ENCODE measurements at places on chromosomes 5 and 9.

DNA sequence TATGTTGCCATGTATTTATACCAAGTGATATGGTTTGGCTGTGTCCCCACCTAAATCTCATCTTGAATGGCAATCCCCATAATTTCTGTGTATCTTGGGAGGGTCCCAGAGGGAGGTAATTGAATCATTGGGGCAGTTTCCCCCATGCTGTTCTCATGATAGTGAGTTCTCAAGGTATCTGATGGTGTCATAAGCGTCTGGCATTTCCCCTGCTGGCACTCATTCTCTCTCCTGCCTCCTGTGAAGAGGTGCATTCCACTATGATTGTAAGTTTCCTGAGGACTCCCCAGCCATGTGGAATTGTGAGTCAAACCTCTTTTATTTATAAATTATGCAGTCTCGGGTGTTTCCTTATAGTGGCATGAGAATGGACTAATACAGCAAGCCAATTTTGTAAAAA is 140.8 kb upstream of the ADAMTSL1 start:
- no peak for DNase-seq

GRCh38 chr9:100346836-100347235 is 5.9 kb downstream of the TEX10 start:
- DNase-seq: peak; percentile 76

DNA sequence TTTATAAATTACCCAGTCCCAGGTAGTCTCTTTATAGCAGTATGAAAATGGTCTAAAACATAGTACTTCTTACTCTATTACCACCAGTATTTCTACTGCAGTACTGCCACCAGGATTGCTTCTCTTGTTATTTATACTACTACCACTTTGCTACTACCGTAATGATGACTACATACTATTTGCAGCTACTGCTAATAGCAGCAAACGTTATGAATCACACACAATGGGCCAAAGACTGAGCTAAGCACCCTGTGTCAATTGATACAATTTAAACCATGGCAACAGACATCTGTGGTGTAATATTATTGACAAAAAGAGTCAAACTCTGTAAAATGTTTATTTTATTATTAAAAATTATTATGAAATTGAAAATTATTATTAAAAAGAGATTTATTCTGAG is 15.3 kb upstream of the KIF12 start:
- DNase-seq: no peak

- no peak for DNase-seq
Measured at GRCh38 chr5:33268374-33268773, 172.4 kb upstream of the TARS1 start.

GRCh38 chr9:133347515-133347984 is 381 bp downstream of the MED22 start:
- DNase-seq: peak; percentile 67

- DNase-seq: no peak
Measured at GRCh38 chr5:146205499-146206202, 2.2 kb downstream of the RBM27 start.

DNA sequence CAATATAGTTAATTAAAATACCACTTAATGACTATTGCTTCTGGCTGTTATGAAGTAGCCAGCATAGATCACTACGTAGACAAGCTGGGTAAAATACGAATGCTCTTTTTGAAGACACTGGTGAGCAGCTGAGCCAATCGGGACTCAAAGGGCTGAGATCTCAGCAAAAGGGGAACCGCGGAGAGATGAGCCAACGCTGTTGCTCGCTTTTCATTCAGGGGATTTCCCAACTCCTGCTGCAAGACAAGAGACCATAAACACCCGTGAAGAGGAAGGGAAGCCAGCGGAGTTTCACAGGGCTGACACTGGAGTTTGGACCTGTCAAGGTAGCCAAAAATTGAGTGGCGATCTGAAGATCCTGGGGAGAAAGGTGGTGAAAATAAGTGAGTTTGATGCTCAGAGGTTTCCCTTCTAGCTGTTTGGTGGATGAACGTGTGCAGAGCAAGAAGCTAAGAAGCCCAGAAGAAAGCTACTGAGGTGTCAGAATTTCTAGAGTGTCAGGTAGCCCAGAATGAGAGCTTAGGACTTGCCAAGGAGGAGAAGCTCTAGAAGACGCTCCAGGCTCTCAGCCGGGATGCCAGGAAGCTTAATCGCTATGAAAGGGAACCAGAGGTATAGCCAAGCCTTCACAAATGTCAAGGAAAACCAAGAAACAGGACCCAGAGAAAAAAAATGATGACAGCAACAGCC is 79.6 kb upstream of the RNU6ATAC start:
- DNase-seq: peak; percentile 58

GRCh38 chr9:33719581-33720374 is 75.6 kb upstream of the PRSS3 start:
- peak; percentile 19 for DNase-seq

GRCh38 chr5:139113892-139114291 is 84.3 kb downstream of the SIL1 start:
- no peak for DNase-seq

DNA sequence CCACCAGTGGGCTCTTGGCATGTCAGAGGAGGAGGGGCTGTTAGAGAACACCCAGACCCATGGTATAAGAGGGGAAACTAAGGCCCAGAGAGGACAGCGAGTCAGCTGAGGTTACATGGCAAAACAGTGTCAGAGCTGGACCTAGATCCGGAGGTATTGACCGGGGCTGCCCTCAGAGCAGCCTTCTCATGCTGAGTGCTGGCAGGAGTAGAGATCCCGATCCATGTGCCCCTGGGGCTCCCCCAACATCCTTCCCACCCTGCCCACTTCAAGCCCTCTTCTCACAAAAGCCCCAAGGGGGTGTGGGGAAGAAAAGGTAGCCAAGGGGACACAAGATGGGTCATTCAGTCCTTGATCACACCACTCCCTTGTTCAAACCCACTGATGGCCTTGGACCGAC is 19.9 kb downstream of the CSF1R start:
- DNase-seq: no peak

DNA sequence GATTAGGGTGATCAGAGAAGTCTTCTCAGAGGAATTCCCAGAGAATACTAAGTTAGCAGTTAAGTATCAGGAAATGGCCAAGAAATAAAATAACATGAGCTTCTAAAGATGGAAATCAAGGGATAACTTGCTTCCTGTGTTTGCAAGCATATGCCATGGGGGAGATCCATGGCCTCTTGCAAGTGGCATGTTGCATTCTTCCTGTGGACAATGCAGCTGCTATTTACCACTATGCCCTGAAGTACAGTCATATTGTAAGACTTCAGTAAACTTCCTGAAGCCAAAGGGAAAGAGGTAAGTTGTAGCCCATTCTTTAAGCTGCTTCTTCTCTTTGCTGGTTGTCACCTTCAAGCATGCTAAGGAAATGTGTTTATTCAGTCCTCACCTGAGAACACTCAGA is 154.7 kb upstream of the RUSC2 start:
- DNase-seq: no peak

GRCh38 chr9:128383007-128383753 is 12.0 kb downstream of the URM1 start:
- no peak for DNase-seq

DNA sequence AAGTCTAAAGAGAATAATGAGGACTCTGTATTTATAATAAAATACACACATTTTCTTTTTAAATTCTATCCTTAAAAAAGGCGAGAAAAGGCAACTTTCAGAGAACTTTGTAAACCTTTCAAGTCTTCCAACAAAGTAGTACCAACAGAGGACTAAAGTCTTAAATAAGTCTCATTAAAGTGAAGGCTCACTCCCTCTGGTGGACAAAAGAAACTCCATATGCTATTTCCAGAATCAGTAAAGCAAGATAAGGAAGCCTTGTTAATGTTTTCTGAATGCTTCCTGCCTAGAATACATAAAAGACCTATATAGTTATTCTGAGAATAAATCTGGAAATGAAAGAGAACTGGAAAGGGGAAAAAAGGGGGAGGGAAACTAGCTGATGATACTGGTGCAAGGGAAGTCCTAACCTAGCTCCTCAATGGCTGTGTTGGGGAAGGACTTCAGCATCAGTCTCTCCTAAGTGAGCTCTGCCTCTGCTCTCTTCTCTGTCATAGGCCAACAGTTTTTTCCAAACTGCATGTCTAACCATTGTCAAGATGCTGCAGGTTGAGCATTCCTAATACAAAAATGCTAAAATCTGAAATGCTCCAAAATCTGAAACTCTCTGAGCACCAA is 7.2 kb downstream of the HMGCS1 start:
- DNase-seq: peak; percentile 40

DNA sequence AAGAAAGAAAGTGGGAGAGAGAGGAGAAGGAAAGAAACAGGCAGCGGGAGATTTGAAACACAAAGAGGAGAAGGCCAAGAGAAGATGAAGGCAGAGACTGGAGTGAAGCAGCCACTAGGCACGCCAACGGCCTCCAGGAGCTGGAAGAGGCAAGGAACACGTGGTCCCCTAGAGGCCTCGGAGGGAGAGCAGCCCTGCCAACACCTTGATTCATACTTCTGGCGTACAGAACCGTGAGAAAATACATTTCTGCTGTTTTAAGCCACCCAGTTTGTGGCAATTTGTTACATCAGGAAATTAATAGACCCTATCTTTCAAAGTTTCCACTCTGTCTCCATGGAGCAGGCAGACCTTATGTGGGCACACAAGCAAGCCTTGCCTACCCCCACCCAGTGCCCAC is 133.4 kb downstream of the ACTL7B start:
- peak; percentile 52 for DNase-seq

DNA sequence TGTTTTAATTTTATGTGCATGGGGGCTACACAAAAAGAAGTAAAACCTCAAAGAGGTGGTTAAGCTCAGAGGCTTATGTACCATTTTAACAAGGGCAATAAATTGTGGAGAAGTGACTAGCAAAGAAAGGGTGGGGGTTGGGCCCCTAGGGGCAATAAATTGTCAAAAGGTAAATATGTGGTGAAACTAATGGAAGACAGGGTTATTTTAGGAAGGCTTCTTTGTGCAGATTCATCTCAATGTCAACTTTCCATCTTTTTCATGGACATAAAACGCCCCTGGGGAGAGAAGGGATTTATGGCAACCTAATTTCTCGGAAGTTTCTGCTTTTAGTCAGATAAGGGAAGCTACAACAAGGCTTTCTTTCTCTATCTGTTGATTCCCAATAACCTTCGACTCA is 42.5 kb upstream of the GOLM1 start:
- no peak for DNase-seq

DNA sequence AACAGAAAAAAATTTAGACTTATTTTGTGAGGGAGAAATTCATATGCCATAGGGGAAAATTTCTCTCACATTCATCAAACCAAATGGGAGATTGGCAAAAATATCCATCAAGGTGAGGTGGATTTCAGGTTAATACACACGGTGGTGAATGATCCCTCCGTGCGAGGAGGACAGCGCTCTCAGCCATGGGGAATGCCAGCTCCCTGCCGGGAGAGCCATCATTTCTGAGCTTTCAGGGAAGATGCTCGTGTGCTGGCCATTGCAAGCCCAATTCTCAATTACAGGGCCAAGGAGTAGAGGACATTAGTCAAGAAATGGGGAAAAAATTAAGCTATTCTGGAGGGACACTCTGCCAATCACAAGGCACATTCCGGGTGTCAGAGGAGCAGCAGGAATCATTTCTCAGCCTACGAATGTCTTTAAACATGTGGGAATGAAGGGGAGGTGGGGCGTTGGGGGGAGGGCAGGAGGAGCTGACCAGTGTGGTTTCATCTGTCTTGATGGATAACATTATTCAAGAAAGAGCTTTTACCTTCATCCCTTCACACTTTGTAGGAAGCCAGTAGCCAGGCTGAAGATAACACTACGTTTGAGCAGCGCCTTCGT is 165.5 kb downstream of the DAB2IP start:
- no peak for DNase-seq

GRCh38 chr9:91741522-91741921 is 208.5 kb downstream of the ROR2 start:
- peak; percentile 79 for DNase-seq

- DNase-seq: no peak
Measured at GRCh38 chr9:4788703-4789102, 4.0 kb upstream of the RCL1 start.

DNA sequence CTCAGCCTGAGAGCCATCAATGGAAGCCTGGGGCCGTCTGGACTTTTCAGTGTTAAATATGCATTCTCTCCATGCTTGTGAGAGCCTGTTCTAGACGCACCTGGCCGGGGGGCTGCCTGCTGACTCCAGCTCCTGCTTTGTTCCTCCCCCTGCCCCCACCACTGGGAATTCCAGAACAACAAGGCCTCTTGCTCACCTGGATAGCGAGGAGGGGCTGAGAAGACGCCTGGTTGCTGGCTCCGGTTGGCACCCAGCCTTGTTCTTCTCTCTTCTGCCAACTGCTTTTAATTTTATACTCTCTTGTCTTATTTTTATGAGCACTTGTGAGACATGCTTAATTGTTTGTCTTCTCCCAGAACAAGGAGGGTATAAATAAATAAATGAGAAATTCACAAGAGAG is 15.0 kb upstream of the RAPGEF1 start:
- no peak for DNase-seq

- DNase-seq: no peak
Measured at GRCh38 chr5:138466900-138467710, 1.8 kb downstream of the EGR1 start.

DNA sequence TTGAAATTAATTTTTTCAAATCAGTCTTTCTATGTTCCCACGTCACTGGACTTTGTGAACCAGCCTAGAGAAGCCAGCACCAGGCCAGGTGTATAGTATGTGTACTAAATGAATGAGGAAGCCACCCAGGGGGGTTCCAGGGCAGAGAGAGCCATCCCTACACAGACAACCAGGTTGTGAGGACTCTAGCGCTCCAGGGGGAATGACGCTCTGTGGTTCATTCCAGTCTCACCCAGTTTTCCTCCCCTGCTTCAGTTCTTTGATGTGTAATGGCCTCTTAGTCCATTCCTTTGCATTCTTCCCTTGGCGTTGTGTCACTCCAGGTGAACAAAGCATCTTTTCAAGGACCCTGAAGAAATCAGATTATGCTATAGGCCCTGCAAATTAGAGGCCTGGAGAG is 330.6 kb downstream of the NSG2 start:
- no peak for DNase-seq

Measured in AG20443 (cell line).